Suppressor macrophage treated with lipopolysaccharide for 4 hours (primary cell): ENCODE measurements at places on chromosomes 2 and 18.

GRCh38 chr2:144519934-144520731, at the start of gene ZEB2:
TSS of gene ZEB2 (minus strand) at chr2:144520119. CDS start at chr2:144517350, 2,769 bp downstream.
- DNase-seq = peak; percentile 84

GRCh38 chr18:51890762-51891161, 449.2 kb upstream of the DCC start:
- no peak for DNase-seq

DNA sequence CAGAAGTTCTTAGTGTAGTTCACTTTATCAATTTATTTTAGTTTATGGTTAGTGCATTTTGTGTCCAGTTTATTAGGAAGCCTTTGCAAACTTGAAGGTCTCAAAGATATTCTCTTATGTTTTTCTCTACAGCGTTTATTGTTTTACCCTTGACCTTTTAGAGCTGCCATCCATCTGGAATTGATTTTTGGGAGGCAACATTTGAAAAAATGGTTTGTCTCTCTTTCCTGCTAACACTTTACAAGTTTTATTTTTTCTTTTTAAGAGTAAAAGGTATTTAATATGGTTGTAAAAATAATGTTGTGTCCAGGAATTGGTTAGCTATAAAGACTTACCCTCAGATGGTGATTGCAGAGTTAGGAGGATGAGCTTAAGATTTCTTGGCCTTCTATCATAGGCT, 14.0 kb downstream of the GORASP2 start:
- no peak for DNase-seq

DNA sequence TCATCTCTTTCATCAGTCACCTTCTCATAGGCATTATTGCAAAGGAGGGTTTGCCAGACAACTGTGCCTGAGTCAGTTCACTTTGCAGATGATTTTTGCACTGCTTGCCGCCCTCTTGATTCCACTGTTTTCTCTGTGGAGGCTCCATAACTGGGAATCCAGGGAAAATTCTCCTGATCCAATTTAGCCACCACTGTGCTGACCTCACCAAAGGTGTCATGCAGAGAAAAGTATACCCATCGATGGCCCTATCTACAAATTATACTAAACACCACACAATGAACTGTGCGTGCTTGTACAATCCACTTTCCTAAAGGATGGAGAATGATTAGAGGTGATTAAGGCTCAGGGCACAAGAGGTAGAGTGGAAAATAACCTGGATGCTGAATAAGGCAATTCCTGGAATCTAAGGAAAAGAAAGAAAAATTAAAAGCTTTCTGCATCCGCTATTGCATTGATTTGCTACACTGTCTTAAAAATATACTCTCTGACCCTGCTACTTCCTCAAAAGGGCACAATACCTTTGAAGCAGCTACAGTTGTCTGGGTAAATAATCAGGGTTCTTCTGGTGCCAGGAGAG, 409.4 kb downstream of the RIT2 start:
- no peak for DNase-seq

DNA sequence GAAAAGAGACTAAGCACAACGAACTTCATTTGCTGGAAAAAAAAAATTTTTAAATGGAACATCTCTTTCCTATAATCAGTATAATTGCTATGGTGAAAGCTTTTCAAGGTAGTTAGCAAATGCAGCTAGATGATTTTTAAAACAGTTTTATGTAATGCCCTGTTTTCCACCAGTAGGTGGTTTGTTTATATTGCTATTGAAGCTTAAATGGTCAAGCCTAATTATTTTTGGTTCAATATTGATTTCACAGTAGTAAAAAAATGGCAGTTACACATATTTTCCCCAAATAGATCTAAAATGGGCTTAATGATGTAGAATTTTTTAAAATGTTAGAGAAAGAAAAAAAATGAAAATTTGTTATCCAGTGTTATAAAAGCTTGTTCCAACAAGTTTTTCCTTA, 70.2 kb downstream of the CDH19 start:
- DNase-seq = no peak
